ENCODE measurements at places on chromosomes 13 and 19. TPM values are rescaled to one million over a fixed set of nuclear protein-coding genes. Genes with fewer than 3 reads are reported as not detected.

- DNase-seq, result peak; percentile 31
These were observed 129.0 kb upstream of the SPRY2 start for GRCh38 chr13:80469853-80470381.

DNA sequence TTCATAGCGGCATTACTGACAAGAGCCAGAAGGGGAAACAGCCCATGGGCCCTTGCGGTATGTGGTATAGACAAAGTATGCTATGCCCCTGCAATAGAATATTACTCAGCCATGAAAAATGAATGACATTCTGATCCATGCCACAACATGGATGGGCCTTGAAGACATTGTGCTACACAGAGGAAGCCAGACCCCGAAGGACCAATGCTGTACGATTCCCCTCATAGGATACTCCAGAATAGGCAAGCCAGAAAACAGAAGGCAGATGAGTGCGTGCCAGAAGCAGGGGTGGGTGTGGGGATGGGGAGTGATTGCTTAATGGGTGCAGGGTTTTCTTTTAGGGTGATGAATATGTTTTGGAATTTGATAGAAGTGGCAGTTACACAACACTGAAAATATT is 342.0 kb downstream of the TEX29 start:
- DNase-seq, result no peak

- peak; percentile 51 for DNase-seq
These were observed at the start of gene CCDC169 for GRCh38 chr13:36297366-36298338. CCDC169 (minus strand) TSS chr13:36297814; CDS start chr13:36297719, 95 bp downstream.

DNA sequence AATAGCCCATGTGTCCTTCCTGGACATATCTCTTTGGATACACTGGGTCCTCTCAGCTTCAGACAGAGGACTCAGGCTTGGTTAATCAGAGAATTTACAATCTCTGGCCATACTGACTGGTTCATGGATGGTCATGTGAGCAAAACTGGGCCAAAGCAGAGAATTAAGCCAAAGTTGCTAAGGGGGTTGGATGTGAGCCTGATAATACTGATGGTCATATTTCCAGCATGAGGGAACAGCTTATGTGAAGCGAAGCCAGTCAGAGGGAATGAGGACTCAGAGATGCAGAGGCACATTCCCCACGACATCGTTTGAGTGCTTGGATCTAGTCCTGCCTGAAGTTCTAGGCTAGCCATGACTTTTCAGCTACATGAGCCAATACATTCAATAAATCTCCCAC is 22.0 kb upstream of the LRRC4B start:
- no peak for DNase-seq

The SRRM5 gene
- total RNA-seq, result not detected

DNA sequence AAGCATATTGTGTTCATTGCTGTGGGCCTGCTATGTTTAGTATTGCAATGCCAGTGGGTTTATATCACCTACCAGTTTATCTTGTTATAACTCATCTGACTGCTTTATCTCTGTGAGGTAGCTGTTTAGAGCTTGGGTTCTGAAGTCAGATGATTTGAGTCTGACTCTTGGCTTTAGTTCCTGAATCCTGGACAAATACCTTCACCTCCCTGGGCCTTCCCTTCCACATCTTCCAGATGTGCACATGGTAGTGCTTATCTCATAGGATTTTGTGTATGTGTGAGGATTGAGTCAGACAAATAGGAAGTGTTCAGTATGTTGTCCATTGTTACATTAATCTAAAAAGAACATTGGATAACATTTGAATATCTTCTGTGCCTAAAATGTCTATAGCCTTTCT is 63.5 kb upstream of the ANKRD10 start:
- peak; percentile 34 for DNase-seq

GRCh38 chr13:20049558-20050473 is 91.3 kb downstream of the ZMYM2 start:
- DNase-seq, result no peak

GRCh38 chr19:13011653-13012389 is 16.5 kb downstream of the NFIX start:
- no peak for DNase-seq

The ZNF793 gene
- 0.72 TPM for total RNA-seq

GRCh38 chr13:113001241-113002140 is 32.5 kb downstream of the MCF2L start:
- DNase-seq, result peak; percentile 3

- peak; percentile 75 for DNase-seq
These were observed 10.4 kb upstream of the JUND start for GRCh38 chr19:18291590-18292461.

The UQCR11 gene
- total RNA-seq, result 29.2 TPM

DNA sequence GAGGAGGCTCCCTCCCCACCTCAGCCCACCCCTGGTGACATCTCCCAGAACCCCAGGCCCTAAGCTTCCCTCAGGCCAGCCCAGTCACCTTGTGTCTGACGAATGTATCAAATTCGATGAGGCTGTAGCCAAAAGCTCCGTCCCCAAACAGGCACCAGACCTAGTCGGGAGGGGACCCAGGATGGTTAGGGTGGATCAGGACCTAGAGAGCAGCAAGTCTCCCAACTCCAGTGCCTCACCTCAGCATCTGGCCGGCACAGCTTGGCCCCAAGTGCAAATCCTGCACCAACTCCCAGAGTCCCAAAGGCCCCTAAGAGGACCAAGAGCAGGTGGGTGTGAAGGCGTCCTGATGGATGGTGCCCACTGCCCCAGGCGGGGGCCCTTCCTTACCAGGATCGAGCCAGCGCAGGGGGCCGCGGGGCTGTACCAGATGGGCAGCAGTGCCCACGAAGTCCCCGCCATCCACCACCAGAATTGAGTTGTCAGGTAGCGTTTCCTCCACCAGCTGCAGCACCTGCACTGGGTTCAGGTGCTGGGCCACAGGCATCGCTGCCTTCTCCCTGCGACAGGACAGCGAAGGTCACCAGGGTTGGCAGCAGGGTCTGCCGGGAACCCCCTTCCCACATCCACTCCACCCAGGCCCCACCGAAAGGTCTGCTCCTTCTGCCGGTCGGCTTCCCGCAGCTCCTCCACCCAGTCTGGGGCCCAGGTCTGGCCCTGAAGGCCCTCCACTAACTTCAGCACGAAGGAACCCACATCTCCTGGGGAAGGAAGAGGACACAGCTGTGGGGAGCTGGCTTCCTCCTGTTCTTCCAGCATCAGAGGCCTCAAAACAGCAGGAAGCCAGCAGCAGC is 8.8 kb downstream of the SYDE1 start:
- DNase-seq, result no peak

GRCh38 chr13:72666391-72666790 is 61.0 kb downstream of the MZT1 start:
- no peak for DNase-seq

- DNase-seq, result no peak
These were observed 13.3 kb downstream of the MKNK2 start for GRCh38 chr19:2037651-2038255.

The DCUN1D2 gene
- 6.9 TPM for total RNA-seq

DNA sequence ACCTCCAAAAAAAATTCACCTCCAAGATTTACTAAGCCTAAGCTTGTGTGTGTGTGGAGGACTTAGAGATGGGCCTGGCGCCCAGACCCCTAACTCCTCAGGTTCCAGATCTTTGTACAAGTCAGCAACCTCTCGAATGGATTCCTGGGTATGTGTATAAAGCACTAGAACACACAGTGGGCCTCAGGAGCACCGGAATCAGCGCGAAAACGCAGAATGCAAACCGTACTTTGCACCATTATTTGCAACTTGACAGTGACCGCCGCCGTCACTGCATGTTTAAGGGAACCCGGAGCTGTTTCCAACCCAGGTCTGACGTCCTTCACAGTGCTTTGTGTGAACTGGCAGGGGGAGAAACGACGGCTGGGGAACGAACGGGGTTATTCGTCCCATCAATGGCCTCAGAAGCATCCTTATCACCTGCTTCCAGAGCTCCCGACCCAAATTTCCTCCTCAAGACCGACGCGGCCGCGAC is 688 bp downstream of the ZNF606 start:
- DNase-seq, result peak; percentile 5

DNA sequence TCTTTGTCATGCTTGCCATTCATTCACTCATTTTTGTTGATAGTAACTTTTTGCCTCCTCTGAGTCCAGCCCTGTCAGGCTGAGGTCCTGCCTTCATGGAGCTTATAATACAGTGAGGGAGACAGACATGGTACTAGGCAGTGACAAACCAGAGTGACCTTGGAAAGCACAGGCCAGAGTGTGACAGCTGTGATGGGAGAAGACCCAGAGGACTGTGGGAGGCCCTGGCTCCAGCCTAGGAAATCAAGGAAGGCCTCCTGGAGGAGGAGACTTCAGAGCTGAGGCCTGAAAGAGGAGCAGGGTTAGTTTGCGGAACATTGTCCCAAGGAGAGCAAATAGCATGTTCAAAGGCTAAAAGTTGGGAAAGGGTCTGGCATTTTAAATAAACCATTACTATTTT is 20.5 kb downstream of the PAK4 start:
- DNase-seq, result no peak

The TTC9B gene
- total RNA-seq, result not detected

The VSTM1 gene
- total RNA-seq, result not detected

GRCh38 chr13:113209336-113209758 is at the start of gene CUL4A:
CUL4A (plus strand) TSS chr13:113209613; CDS start chr13:113209628, 15 bp downstream.
- peak; percentile 60 for DNase-seq

- DNase-seq, result no peak
These were observed 166.0 kb downstream of the DNAJC3 start for GRCh38 chr13:95842898-95843297.

DNA sequence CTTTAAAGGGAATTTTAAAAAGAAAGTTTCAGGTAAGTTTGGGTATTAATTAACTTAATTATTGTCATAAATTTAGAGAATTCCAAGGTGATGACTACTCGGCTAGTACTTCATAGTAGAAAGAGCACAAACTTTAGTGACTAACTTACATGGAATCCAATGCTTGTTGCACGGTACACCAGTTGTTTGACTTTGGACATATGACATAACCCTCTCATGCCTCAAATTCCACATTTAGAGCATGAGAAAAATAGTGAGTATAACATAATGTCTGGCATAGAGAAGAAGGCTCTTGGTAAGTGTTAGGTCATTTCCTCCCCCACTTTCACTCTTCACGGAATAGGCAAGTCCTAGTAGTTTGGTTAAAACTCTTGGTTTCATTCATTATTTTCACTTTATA is 1249.4 kb upstream of the SLC10A2 start:
- peak; percentile 97 for DNase-seq

- no peak for DNase-seq
These were observed 49.5 kb upstream of the PABPC3 start for GRCh38 chr13:25046274-25046984.

DNA sequence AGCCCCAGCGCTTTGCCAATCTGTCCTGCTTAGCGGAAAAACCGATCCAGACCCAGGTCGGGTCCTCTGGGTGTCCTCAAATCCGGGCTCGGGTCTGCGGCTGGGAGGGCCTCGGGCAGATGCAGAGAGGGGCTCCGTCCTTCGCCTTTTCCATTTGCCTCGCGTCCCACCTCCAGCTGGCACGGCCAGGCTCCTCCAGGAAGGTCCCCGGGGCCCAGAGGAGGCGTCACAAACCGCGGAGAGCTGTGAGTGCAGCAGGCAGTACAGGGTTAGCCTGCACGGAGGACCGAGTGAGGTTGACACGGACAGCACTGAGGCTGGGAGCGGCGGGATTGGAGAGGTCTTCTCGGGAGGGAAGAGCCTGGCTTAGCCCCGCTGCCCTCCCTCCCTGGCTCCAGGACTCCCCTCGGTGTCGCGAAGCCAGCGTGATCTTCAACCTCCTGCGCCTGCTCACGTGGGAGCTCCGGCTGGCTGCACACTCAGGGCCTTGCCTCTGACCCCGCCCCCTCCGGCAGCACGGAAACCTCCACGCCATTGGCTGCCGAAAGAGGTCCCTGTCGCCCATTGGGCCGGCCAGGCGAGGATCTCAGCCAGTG is 2.8 kb upstream of the IFNL2 start:
- no peak for DNase-seq

The OR1I1 gene
- not detected for total RNA-seq

The RPS28 gene
- total RNA-seq, result 104 TPM

The TBXA2R gene
- total RNA-seq, result 0.36 TPM

- peak; percentile 92 for DNase-seq
These were observed 139.9 kb upstream of the PCDH9 start for GRCh38 chr13:67369895-67370660.

DNA sequence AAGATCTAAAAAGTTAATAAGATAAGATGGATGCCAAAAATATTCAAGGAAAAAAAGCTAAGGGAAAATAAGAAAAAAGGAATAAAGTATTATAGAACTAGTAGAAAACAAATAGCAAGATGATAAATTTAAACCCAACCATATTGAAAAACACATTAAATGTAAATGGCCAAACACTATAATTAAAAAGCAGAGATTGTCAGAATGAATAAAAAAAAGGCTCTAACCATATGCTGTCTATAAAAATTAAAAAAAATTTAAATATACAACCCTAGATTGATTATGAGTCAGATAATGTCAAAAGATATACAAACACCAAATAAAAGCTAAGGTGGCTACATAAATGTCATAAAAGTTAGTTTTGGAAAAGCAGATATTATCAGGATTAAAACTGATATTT is 617.5 kb upstream of the SGCG start:
- DNase-seq, result no peak

GRCh38 chr19:16117594-16118033 is 5.9 kb downstream of the RAB8A start:
- DNase-seq, result no peak

The LPAR6 gene
- total RNA-seq, result 1.4 TPM

GRCh38 chr19:2659856-2660432 is 42.5 kb downstream of the GNG7 start:
- DNase-seq, result no peak

- no peak for DNase-seq
These were observed 6.2 kb downstream of the OCEL1 start for GRCh38 chr19:17232258-17232657.

- no peak for DNase-seq
These were observed 37.3 kb downstream of the EFNB2 start for GRCh38 chr13:106498158-106498557.

DNA sequence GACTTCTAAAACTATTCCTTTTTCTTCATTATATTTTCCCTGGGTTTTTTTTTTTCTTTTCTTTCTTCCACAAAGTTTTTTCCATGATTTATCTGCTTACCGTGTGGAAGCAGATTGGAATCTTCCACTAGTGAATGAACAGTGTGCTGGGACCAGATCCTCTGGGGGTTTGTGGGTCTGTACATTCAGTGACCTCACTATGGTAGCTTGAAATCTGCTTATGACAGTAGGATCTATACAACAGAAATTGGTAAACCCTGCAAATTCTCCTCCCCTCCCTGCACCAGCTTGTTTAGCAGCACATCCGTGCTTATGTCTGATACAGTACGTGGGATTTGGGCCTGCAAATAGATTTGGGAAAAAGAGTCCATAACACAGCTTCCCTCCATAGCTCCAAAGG is 26.0 kb upstream of the MAB21L1 start:
- no peak for DNase-seq

The CTXN1 gene
- 0.56 TPM for total RNA-seq

GRCh38 chr19:52492994-52493470 is 34.4 kb upstream of the ZNF808 start:
- no peak for DNase-seq

The CGB8 gene
- not detected for total RNA-seq

Data from IMR-90 (cell line).